Renal cortex interstitium (tissue), 15 donors: ENCODE measurements at places on chromosomes 5 and 9. TPM values are rescaled to one million over a fixed set of nuclear protein-coding genes. Genes with fewer than 3 reads are reported as not detected.

GRCh38 chr5:28967848-28968247 lies 1929.5 kb upstream of the CDH9 start:
- no peak for DNase-seq

DNA sequence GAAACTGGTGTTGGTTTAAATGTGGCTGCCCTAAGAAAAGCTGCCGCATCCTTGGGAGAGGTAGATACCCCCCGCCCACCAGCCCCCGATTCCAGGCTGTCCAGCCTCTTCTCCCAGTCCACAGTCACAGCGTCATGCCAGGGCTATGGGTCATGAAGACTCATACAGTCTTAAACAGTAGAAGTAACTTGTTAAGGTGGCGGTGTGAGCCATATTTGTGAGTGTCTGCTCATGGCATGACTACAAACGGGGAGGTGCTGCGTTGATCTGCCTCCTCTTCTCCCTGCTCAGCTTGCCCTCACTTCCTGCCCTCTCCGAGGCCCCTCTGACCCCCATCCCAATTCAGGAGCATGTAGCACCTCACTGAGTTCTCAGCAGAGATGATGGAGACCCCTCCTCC lies 20.8 kb downstream of the FGD3 start:
- no peak for DNase-seq

GRCh38 chr5:75891736-75892135 lies 174.5 kb upstream of the POC5 start:
- no peak for DNase-seq

DNA sequence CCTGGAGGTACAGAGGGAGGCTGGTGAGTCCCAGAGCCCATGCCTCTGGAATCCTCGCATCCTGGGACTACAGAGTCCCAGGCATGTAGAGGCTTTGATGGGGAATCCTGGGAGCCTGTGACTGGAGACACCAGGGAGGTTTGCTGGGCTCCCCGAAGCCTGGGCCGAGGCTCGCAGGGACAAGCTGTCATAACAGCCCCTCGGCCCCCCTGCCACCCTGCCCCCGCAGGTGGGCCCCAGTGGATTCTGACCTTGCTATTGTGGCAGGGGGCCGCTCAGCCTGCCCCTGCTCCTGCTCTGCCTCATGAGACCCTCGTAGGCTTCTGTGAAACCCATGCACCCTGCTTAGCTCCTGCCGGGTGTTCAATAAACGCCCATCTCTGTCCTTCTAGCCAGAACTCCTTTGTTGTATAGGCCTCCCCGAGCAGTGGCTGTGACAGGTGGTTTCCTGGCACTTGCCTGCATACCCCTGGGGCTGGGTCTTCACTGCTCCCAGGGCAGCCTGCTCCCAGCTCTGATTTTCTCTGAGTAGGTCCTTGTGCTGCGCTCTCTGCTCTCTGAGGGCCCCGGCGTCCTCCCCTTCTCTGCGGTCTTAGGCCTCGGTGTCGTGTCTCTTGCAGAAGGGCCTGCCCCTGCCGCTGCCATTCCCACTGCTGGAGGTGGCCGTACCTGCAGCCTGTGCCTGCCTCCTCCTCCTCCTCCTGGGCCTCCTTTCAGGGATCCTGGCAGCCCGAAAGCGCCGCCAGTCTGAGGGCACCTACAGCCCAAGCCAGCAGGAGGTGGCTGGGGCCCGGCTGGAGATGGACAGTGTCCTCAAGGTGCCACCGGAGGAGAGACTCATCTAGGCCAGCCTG lies 20.4 kb downstream of the CRB2 start:
- DNase-seq = no peak

DNA sequence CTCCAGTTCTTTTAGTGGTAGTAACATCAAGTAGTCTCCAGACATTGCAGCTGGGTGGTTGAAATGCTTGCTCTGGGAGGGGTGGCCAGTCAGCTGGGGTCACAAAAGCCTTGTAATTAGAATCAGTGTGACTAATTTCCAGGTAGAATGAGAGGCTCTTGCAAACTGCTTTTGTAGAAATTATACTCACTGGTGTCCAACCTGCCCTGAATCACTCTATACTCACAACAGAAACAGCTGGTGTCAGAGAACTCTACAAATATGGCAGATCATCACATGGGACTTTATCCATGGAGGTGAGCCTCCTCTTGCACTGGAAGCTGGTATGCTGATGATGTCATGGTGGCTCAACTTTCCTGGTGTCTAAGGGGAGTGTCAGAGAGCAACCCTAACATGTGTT lies 71.3 kb downstream of the SH3TC2 start:
- no peak for DNase-seq

GRCh38 chr5:143828710-143829109 lies 16.7 kb downstream of the HMHB1 start:
- no peak for DNase-seq

DNA sequence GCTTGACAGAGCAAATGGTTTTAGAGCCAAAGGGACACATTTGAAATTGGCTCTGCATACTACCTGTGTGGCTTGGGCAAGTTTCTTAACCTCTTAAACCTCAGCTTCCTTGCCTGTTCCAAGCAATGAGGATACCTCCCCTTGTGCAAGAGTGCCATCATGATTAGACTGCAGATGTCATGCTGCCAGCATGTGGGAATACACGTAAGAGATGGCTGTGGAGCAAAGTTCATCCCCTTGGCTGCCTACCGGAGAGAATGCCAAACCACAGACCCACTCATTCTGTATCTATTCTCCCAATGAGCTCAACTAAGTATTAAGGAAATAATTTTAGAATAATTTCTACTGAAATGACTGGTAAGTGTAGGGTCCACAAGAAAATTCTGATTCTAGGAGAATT lies 101.3 kb downstream of the WDR41 start:
- no peak for DNase-seq

DNA sequence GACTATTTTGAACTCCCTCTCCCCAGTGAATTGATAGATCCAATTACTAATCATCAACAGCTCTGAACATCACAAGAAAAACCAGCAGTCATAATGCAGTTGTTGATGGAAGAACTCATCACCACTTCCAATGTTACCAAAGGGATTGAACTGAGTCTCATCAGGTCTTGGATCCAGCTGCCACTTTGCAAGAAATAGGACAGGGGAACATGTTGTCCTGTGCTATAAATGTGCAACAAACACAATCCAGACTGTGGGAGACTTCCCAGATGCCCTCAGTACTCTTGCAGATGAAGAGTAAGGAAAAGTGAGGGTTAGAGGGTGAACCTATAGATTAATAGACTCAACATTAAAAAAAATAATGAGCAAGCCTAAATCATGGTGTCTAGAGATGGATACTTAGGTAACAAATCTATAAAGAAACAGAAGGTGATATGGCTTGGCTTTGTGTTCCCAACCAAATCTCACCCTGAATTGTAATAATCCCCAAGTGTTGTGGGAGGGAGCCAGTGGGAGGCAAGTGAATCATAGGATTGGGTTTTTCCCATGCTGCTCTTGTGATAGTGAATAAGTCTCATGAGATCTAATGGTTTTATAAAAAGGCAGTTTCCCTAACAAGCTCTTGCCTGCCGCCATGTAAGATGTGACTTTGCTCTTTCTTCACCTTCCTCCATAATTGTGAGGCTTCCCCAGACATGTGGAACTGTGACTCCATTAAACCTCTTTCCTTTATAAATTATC lies 63.4 kb upstream of the PAPPA start:
- no peak for DNase-seq

- DNase-seq = no peak
These were observed 40.3 kb upstream of the HSPA9 start for GRCh38 chr5:138615461-138615860.

GRCh38 chr9:98971915-98972223 lies 28.2 kb downstream of the COL15A1 start:
- DNase-seq = no peak

- no peak for DNase-seq
These were observed 114.2 kb upstream of the FST start for GRCh38 chr5:53366245-53366644.

DNA sequence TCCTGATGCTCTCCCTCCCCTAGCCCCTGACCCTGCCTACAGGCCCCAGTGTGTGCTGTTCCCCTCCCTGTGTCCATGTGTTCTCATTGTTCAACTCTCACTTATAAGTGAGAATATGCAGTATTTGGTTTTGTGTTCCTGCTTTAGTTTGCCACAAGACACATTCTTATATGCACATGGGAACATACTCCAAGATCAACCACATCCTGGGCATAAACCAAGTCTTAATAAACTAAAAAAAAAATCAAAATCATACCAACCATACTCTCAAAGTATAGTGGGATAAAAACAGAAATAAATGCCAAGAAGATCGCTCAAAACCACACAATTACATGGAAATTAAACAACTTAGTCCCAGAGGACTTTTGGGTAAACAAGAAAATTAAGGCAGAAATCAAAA lies 11.2 kb upstream of the ZCCHC9 start:
- no peak for DNase-seq

DNA sequence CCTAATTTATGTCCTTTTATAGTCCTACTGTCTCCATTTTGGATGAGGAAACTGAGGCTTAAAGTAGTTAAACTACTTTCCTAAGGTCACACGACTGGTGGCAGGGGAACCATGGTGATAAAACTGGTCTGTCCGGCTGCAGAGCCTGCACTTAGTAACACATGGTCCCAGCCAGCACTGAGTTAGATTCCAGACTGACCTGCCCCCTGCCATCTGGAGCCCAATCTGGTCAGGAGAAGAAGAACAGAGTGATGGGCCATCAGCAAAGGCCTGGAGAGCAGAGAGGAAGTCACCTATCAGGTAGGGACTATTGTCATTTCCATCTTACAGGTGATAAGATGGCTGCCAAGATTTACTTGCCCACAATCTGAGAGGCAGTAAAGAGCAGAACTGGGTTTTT lies 86.6 kb upstream of the SLC25A48 start:
- no peak for DNase-seq

- no peak for DNase-seq
These were observed 213.4 kb downstream of the TRIM32 start for GRCh38 chr9:116900543-116900942.

- no peak for DNase-seq
These were observed 101.0 kb downstream of the TMEM232 start for GRCh38 chr5:110625376-110625999.

DNA sequence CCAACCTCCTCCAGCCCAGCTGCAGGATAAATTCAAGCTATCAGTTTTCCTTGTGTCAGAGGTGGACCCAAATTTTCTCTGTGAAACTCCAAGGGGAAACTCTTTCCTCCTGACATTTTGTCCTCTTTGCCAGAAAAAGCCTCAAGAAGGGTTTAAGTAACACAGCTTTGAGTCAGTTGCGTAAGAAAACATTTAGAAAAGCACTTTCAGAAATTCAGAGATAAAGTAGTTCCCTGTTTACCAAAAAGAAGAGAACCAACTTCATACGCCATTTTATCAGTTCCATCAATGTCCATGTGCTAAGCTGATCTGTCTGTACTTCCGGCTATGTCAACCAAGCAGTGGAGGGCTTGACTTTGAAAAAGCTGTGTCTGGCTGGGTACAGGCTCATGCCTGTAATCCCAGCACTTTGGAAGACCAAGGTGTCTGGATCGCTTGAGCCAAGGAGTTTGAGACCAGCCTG lies 19.9 kb upstream of the SUSD1 start:
- no peak for DNase-seq

DNA sequence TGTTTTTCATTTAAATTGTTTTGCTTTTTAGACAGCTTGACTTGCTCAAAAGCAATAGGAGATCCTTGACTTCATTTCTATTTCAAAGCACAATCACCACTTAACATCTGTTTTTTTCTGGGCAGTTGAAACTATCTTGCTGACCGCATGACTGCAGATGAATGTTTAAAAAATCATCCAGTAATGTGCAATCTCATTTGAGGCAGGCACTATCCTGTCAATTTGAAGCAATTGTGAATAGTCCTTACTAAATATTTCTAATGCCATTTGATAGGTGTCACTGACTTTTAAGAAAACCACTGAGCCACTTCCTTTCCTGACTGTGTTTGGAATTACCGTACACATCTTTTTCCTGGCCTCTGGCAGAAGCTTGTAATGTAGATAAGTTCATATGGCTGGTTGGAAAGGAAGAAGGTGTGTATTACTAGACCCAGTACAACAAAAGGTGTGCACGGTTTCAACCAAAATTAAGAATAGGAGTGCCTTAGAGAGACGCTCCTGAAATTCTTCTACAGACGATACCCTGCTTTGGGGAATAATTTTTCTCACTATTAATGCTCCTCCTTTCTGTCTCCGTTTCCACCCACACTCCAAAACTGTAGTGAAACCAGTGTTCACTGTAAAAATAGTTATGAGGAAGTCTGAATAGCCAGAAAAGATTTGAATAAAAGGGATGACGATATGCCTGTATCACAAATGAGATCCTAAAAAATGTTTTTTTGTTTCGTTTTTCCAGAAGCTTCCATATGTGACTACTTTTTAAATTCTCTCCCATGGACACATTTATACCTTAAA lies 136.7 kb upstream of the MOCS2 start:
- no peak for DNase-seq

DNA sequence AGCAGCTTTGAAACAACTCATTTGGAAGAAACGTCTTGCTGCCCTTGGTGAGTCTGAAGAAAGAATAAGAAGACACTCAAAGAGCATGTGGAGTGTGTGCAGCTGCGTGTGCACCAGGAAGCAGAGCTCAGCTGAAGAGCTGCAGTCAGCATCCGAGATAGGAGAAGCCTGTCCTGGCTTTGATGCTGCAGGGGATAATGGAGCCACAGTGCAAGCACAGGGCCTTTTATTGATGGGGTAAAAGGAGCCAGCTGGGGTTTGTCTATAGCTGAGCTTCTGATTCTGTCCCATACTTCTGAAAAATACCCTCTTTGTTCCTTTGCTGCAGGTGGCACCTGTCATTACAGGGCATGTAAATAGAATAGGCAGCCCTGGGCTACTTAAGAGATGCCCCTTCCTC lies 375.7 kb upstream of the ZNF462 start:
- DNase-seq = no peak

DNA sequence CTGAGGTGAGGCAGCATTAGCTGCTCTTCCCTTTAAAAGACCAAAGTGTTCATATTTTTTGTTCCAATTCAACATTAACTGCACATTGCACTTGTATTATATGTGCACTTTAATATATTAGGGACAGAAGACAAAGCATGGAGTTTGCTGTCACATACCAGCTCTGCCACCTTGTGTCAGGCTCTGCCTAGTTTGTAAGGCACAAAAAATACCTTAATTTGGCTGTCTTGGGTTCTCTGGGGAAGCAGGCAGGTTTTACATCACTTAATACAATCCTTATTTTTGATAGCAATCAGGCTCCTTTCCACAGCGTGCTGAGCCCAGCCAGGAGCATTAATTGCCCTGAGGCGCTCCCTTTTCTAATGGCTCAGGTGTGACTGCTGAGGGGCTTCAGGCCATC lies 131.8 kb downstream of the SCAMP1 start:
- DNase-seq = no peak

COL15A1 gene
- polyA plus RNA-seq = 30.3 TPM

MOB3B gene
- polyA plus RNA-seq = 22.6 TPM

HCN1 gene
- polyA plus RNA-seq = 0.03 TPM

IFNA21 gene
- not detected for polyA plus RNA-seq

FOXD4L5 gene
- polyA plus RNA-seq = 0.28 TPM

PCDHB14 gene
- polyA plus RNA-seq = 10.6 TPM

TIMD4 gene
- 0.64 TPM for polyA plus RNA-seq

PCDHGC4 gene
- polyA plus RNA-seq = 3.4 TPM

SLC36A2 gene
- 8.9 TPM for polyA plus RNA-seq

GFPT2 gene
- 4.8 TPM for polyA plus RNA-seq

PCDHGB5 gene
- 10.8 TPM for polyA plus RNA-seq
